ENCODE measurements at places on chromosomes 2 and 18.
A peak's percentile ranks its signal among the peaks of the same experiment; 100 is the strongest.

DNA sequence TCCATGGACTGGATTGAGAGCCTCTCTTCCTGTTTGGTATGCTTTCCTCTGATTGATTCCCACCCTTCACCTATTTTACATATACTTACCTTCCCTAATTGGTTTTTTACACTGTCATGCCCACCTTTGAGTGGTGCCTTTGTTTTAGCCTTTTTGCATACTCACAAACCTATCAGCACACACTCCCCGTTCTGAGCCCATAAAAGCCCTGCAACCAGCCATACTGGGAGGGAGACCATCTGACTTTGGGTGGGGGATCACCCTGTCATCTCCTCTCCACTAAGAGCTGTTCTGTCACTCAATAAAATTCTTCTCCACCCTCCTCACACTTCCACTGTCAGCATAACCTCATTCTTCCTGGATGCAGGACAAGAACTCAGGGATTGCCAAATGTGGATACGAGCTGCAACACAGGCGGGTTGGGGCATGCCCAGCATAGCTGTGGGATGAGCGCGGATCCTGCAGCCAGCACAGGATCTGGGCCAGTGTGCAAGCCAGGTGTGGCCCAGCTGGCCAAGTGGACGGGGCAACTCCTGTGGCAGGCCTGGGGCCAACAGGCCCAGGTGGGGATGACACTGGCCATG lies 9.4 kb upstream of the MOB1A start:
- no peak for DNase-seq

GRCh38 chr2:223598994-223599639 lies 3.0 kb downstream of the SCG2 start:
- no peak for DNase-seq

- DNase-seq, result no peak
Measured at GRCh38 chr2:73134471-73134870, 21.7 kb upstream of the RAB11FIP5 start.

DNA sequence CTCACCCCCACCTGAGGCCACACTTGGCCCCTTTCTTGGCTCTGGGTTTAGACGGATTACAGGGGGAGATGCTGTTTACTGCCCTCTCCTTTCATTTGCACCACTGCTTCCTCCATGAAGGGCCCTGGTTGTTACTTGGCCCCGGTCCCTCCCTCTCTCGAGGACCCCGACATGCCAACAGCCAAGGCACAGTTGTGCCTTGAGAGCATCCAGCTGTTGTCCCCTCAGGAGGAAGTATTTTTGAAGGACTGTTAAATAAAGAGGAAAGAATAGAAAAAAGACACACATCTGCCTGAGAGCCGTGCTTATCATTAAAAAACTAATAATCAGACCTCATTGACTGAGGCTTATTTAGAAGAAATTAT lies 44.0 kb downstream of the ITGB1BP1 start:
- DNase-seq, result no peak

DNA sequence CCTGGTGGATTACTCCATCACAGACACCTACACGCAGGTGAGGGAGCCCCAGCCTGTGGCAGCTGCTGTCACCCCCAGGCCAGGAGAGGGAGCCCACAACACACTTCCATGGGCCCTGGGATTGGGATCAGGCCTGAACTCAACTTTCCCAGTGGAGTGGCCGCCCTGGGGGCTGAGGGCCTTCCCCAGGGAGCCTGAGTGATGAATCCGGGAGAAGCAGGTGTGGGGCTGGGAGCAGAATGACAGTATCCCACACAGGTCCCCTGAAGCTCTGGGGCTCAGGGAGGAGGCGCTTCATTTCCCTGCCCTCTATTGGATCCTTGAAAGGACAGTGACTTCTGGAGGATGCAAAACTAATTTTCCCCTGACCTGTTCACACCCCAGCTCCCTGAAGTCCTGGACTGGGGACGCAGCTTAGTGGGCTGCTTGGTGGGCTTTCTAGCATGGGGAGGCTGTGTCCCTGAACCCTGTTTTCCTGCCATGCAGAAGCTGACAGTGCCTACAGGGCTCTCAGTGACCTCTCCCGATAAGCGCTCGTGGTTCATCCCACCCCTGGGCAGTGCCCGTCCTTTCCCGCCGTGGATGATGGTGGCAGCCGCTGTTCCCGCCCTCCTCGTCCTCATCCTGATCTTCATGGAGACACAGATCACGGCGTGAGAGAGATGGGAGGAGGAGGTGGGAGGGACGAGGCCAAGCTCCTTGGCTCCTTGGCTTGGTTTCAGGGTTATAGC lies 11.0 kb downstream of the SLC4A3 start:
- no peak for DNase-seq

GRCh38 chr2:72166279-72166678 lies 18.6 kb upstream of the CYP26B1 start:
- no peak for DNase-seq

DNA sequence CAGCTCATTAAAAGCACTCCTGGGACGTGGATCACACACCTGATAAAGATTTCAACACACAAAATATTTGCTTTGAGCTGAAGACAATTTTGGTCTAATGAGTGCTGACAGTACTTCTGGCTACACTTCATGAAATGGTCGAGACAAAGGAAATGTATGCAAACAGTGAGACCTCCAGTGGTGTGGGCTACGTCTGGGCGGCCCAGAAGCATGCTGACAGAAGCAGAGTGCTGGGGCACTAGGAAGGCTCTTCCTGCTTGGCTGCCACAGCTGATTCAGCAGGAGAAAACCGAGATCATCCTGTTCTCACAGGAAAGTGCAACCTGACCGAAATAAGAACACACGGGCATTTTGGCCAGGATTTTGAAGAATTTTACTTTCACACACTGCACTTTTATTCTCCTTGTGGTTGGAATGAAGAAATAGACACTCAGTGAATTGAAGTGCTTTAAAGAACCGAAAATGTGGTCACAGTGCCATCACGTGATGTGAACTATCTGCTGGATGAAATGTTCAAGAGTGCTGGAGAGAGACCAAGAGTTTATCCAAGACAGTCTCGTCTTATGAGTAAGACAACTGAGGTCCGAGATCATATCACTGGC lies 149.5 kb downstream of the CCBE1 start:
- DNase-seq, result no peak

GRCh38 chr2:212609479-212609878 lies 70.9 kb upstream of the ERBB4 start:
- no peak for DNase-seq

GRCh38 chr2:145184741-145185651 lies 665.1 kb upstream of the ZEB2 start:
- no peak for DNase-seq

DNA sequence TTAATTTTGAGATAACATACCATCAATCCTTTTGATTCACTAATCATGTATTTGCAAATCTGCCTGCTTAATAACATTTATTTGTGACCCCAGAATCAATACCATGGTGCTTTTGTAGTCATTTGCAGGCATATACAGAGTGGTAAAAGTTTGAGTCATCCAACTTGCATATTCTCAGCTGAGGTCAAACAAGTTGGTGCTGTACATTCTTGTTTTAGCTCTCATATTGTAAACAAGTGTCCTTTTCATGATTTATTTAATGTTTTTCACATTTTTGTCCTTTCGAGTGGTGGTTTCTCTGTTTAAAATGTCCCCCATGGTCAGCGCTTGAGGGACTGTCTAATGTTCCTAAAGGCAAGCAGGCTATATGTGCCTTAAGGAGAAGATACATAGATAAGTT lies 17.5 kb downstream of the RAB27B start:
- no peak for DNase-seq

- no peak for DNase-seq
Measured at GRCh38 chr2:168433527-168433926, 22.5 kb upstream of the CERS6 start.

DNA sequence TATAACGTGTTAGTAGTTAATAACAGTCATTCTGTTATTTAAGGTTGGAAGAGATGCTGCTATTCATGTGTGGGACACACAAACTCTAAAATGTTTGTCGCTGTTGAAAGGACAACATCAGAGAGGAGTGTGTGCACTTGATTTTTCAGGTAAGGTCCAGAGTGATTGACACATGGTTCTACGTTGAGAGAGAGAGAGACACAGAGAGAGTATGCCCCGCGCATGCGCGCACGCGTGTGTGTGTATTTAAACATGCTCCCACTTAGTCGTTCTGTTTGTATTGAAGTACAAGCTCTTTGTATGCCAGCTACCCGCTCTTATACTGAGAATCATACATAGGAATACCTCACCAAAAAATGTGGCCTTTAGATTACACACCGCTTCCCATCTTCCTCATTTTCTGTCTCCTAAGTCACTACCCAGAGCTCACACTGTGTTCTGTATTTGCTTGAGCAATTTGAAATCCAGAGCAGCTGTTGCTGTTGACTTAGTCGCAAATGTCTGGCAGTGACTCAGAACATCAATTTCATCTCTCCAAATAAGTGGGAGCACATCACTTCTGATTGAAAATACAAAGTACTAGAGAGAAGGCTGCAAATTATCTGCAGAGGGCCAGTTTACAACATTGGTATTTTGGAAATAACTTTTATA lies 148.1 kb downstream of the EML6 start:
- DNase-seq, result peak; percentile 85

- no peak for DNase-seq
Measured at GRCh38 chr2:206983161-206983859, 44.0 kb downstream of the CPO start.

DNA sequence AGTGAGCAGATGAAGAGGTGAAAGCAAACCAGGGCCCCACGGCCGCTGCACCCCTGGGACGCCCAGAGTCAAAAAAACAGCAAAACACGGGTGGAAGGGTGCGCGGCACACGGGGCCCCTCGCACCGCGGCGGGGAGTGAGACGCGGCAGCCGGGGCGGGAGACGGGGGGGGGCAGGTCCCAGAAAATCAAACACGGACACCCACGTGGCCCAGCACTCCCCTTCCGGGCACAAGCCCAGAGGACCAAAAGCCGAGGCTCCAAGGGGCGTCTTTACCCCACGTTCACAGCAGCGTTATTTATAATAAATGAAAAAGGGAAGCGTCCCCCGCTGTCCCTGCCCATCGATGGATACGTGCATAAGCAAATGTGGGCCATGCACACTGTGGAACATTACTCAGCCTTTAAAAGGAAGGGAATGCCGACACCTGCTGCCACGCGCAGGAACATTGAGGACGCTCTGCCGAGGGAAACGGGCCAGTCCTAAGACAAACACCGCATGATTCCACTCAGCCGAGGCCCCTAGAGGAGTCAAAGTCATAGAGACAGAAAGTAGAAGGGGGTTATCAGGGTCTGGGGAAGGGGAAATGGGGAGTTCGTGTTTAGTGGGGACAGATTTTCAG lies 677 bp upstream of the COPS9 start:
- DNase-seq, result no peak

GRCh38 chr2:240925191-240925567 lies 19.0 kb downstream of the CROCC2 start:
- DNase-seq, result no peak

DNA sequence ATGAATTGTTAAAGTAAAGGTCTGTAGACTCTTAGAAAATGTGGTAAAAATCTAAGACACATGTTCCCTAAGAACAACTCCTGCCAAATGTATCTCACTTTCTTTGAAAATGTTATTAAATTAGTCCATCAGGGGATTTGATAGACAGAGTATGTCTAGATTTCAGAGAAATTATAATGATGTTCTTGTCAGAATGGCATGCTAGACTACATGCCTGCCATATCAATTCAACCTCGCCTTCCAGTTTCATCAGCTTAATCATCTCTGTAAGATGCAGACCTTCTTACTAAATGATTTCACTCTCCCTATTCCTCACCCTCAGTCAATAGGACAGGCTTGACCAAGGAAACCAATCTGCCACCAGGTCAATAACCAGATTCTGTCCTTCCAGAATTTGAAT lies 368.4 kb downstream of the TXNL1 start:
- no peak for DNase-seq

- no peak for DNase-seq
Measured at GRCh38 chr2:56086336-56086735, 97.5 kb upstream of the CCDC85A start.

GRCh38 chr2:168346725-168347477 lies 99.5 kb upstream of the STK39 start:
- DNase-seq, result peak; percentile 68

GRCh38 chr18:6954501-6954900 lies 163.1 kb downstream of the LAMA1 start:
- no peak for DNase-seq

- no peak for DNase-seq
Measured at GRCh38 chr2:37985333-37985732, 60.2 kb downstream of the RMDN2 start.

DNA sequence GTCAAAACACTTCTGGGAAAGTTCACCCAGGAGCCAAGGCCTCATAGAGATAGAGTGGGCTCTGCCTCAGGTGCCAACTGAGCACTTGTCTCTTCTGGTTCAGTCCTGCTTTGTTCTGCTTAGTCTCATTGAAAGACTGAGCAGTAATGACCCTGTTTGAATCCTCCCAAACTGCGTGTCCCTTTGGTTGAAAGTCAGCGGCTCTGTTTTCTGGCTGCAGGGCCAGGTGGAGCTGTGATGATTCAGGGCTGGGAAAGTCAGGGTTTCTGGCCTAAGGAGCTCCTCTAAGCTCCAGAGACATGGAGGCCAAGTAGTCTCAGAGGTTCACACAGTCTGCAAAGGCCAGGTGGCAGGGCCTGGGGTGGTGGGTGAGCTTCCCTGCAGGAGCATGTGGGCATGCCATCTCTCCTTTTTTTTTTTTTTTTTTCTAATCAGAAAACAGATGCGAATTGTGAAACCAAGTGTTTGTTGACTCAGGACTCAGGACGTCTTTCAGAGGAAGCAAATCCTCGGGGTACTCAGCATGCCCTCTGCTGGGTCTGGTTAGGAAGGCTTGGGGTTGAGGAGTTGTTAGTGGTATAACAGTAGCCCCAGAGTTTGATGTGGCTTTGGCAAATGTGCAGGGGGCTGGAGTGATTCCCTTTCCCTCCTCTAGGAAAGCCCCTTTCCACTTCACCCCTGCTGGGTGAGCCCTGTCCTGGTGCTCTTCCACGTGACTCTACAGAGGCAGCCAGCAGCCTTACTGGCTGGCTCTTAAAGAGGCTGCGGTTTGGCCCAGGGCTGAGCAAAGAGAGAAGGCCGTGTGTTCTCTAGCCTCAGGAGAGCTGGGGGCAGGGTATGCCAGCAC lies 38.3 kb downstream of the TMEM17 start:
- DNase-seq, result no peak

- no peak for DNase-seq
Measured at GRCh38 chr18:47557160-47557559, 305.7 kb upstream of the SKOR2 start.

- no peak for DNase-seq
Measured at GRCh38 chr18:49716035-49716434, 97.3 kb downstream of the ACAA2 start.

- no peak for DNase-seq
Measured at GRCh38 chr2:234075518-234075915, 25.0 kb downstream of the SPP2 start.

- DNase-seq, result no peak
Measured at GRCh38 chr2:159155320-159155719, 131.2 kb downstream of the WDSUB1 start.

- DNase-seq, result no peak
Measured at GRCh38 chr2:215607766-215608165, 171.9 kb upstream of the FN1 start.
